ENCODE measurements at places on chromosomes 1 and 21.

GRCh38 chr1:155128755-155129473 is 1.2 kb downstream of the EFNA1 start:
- DNase-seq = no peak

DNA sequence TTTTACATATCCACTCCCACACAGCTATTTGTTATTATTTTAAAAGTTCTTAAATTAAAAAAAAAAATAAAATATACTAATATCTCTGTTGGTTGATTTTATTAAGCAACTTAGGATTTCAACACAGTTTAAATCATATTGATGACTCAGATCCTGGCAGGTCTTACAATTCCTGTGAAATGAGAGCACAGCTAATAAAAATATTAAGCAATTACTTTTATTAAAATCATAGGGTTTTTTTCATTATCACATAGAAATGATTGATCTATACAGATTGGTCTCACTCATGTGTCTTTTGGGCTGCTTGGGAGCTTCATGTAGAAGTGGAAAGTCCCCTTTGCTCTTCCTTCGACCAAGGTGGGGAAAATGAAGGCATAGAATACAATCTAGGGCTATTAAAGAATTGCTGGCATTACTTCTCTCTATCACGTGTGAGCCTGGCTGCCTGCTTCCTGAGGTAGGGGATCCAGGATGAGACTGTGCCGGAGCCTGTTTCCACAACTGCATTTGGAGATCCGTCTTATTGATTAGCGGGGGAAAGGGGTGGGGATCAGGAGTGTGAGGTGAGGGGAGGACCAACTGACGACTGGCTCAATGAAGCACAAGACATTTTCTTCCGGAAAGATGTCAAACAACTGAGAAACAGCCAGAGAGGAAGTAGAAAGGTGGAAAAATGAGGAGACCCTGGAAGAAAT is 858.0 kb downstream of the USP25 start:
- peak; percentile 3 for DNase-seq

DNA sequence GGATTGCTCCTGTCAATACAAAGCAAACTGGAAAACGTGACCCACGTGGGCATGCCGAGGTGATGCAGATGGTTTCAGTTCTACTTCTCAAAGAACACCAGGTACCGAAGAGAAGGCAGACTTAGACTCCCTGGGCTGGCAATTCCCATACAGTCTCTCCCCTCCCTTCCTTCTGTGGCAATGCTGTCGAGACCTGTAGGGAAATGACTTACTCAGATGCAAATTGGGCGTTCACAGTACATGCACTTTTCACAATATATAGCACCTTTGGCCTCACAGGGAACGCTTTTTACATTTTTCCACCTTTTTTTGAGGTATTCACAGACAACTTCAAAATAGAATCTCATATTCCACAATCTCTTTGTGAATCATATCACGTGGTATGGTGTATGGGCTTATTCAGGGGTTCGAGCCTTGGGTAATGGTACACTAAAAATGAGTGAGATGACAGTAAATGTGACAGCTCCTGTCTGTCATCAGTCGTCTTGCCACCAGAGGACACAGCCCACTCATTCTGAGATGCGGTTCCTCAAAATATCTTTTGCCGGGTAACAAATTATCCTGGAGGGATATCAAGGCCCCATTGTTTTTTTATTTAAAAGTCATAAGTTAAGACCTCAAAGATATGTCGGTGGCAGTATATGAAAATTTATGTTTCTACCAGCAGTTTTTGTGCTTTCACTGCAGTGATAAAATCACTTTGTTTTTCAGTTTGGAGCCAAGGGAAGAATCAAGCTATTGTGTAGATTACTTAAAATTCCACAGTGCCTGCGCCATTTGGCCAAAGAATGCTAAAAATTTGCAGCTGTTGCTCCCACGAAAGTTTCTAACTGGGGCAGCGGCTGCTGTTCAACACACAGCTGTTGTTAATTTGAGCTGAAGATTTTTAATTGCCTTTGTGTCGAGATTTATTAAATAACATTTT is 168.4 kb downstream of the ZZZ3 start:
- peak; percentile 36 for DNase-seq

- no peak for DNase-seq
These were observed 4.6 kb downstream of the KCNT2 start for GRCh38 chr1:196603651-196604050.

DNA sequence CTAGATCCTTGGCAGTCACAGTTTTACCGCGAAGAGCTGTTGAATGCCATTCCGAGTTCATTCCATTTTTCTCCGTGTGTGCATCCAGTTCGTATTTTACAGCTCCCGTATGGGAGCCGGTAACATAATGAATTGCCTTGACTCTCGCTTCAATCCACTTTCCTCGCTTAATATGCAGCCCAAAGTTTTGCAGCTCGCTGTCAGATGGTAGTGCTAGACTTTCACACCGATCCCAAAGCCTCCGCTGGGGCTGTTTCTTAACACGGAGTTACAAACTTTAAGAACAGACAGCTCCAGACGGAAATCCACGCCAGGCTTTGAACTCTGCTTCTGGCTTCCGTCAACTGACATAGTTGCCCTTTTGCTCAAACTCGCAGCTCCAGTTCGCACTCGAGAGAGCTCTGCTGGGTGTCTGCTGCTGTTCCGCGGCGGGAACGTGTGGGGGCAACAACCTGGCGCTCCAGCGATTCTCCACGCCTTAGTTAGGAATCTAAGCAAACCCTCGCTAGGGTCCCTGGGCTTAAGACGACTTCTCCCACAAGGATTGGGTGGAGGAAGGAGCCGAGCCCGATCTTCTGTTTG is 3.5 kb upstream of the ARID1A start:
- peak; percentile 94 for DNase-seq

- DNase-seq = peak; percentile 53
These were observed 434.6 kb upstream of the CHRM3 start for GRCh38 chr1:238951809-238952208.

GRCh38 chr1:54012008-54012325 is 6.0 kb downstream of the LDLRAD1 start:
- DNase-seq = no peak

DNA sequence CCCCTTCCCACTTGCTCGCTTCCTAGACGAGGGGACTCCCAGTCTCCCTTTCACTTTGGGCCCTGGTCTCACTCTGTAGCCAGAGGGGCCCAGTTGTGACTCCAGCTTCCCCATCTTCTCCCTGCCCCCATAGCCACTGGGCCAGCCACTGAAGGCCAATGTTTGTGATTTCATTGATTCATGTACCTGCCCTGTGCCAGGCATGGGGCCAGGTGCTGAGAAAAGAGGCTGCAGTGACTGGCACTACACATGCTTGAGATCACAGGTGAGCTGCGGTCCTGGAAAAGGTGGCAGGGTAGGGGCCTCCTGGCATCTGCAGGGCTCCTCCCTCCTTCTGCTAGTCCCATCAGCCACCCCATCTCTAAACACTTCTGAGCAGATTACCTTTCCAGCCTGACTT is 345.3 kb upstream of the VAMP3 start:
- no peak for DNase-seq

GRCh38 chr21:39033878-39034589 is 149.2 kb downstream of the PSMG1 start:
- no peak for DNase-seq

DNA sequence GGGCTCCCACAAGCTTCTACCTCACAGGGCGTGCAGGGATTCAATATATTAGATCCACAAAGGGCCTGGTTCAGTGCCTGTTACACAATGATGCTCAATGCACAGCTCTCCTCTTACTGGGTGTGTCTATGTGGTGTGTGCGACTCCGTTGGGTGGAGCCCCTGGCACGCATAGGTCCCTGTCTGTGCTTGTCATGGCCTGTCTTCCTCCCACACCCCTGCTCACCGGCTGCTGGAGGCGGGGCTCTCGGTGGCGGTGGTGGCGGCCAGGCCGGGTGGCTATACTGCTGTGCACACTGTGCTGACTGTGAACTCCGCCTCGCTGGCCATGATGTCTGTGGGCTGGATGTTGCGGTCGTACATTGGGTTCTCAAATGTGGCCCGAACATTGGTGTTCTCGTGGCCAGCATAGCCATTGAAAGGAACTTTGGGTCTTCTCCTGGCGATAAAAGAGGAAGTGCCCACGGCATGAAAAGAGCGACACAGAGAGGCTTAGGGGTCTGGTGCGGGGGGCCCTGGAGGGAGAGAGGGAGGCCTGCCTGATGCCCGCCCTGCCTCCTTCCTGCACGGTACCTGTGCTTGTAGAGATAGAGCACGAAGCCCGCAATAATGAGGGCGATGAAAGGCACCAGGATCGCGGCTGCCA is 46.9 kb downstream of the ZSCAN20 start:
- no peak for DNase-seq

GRCh38 chr1:97826820-97827219 is 94.0 kb downstream of the DPYD start:
- DNase-seq = no peak

DNA sequence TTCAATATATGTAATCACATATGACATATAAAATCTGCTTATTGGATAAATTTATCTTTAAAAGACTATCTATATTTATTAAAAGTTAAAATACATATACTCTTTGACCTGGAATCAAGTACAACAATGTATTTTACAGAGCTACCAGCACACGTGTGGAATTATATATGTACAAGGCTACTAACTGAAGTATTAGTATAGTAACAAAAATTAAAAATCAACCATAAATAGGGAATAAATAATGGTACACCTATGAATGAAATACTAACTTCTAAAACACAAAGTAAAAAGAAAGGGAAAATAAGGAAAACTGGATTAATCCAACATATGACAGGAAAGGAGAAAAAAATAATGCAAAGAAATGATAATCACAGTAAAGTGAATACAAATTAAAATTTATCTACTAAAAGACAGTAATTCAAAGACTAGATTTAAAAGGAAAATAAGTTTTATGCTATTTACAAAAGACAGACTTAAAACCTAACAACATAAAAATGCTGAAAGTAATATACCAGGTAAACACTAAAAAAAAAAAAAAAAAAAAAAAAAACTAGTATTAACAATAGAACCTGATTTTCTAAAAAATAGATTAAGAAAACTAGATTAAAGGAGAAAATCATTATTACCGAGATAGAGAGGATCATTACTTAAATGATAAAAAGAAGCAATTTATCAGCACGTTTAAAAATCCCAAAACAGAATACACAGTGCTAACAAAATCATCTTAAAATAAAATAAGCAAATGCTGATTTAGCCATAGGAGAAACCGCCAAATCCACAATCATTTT is 27.9 kb downstream of the MRPL39 start:
- DNase-seq = no peak

DNA sequence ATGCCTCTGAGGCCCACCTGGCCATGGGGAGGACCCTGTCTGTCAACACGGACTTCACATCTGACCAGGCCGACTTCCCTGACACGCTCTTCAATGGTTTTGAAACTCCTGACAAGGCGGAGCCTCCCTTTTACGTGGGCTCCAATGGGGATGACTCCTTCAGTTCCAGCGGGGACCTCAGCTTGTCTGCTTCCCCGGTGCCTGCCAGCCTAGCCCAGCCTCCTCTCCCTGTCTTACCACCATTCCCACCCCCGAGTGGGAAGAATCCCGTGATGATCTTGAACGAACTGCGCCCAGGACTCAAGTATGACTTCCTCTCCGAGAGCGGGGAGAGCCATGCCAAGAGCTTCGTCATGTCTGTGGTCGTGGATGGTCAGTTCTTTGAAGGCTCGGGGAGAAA is 101.8 kb downstream of the ADARB1 start:
- DNase-seq = no peak

GRCh38 chr21:31195334-31196015 is 148.6 kb downstream of the TIAM1 start:
- no peak for DNase-seq

GRCh38 chr1:156230473-156230837 is 11.5 kb upstream of the BGLAP start:
- DNase-seq = no peak

DNA sequence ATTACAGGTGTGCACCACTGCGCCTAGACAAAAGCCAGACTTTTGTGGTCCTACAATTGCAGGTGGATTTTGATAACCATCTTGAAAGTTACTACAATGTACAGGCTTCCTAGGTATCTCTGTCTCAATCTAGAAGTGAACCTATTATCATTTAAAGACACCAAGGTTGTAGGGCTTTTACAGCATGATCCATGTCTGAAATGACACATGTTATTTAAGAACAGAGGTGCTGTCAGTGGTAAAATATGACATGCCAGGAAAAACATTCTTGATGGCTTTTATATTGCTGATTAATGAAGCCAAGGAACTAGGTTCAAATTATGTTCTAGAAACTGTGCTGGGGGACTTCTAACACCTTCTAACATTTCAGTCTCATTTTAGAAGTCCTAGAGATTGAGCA is 253.1 kb downstream of the SDCCAG8 start:
- DNase-seq = no peak

DNA sequence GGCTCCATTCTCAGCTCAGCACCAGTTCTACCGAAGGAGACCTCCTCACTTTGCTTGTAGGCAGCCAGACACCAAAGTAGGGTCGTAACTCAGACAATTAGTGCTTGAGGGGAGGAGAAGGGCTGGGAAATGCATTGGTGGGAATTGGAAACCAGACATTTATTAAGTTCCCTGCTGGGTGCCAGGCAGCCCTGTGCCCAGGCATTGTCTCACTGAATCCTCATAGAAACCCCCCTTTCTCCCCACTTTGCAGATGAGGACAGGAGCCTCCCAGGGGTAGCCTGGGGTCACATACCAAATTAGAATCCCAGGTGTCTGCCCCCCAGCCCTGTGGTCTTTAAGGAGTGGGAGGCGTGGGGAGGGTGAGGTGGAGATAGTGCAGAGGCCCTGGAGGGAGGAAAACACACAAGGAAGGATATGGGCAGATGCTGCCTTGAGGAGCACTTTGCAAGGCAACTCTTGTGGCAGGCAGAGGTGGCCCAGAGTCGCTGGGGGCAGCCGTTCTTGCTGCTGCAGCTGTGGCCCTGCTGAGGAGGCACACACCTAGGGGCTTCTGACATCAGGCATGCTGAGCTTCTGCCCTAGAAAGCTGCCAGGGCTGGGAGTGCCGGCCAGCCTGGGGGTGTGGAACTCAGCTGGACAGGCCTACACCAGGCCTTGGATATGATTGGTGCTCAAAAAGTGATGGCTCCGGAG is 29.4 kb downstream of the CDK18 start:
- DNase-seq = no peak

- peak; percentile 78 for DNase-seq
These were observed at the start of gene MTARC2 for GRCh38 chr1:220748089-220748934. TSS of gene MTARC2 (plus strand) at chr1:220748322. CDS start at chr1:220748532, 210 bp downstream.

DNA sequence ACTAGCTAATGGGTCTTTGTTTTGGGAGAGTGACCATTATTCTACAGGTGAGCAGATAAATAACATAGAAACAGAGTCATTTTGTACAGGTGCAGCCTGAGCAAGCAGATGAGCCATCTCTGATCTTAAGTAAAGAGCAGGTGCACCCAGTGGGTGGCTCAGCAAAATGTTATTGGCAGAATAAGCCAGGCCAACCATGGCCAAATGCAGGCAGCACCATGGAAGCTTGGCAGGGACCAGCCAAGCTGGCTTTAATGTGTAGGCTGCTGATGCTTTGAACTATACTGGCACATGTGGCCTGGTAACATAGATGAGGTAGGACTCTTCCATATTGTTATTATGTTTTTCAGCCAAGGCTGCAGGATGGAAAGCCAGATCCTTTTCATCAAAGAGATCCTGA is 553.3 kb upstream of the ZRANB2 start:
- DNase-seq = no peak
